CD4-positive, alpha-beta T cell treated with Interleukin-17A for 1 hour (primary cell): ENCODE measurements at places on chromosomes 16 and 17.

- DNase-seq = peak; percentile 72
Observed at GRCh38 chr17:1108765-1109605, 70.8 kb downstream of the ABR start.

DNA sequence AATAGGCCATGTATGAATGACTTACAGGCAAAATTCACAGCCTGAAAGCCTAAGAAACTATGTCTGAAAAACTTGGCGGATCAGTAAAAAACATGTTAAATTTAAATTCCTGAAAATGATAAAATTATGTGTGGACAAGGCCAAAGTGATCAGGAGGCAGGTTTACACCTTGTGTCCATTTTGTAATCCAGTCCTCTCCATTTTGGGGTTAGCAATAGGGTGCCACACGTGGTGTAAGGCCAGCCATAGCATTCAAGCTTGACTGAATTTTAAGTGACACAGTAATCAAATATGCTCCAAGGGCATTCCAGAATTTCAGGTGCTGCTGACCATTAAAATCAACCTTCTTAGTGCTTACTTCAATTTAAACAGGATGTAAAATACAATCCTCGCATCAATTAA, 2.7 kb downstream of the RNF43 start:
- no peak for DNase-seq

GRCh38 chr16:82360024-82360783, 190.2 kb upstream of the MPHOSPH6 start:
- no peak for DNase-seq

GRCh38 chr17:31510308-31511194, 119.1 kb downstream of the RAB11FIP4 start:
- peak; percentile 20 for DNase-seq

- no peak for DNase-seq
Observed at GRCh38 chr17:77446940-77447634, 306.3 kb downstream of the SEC14L1 start.

DNA sequence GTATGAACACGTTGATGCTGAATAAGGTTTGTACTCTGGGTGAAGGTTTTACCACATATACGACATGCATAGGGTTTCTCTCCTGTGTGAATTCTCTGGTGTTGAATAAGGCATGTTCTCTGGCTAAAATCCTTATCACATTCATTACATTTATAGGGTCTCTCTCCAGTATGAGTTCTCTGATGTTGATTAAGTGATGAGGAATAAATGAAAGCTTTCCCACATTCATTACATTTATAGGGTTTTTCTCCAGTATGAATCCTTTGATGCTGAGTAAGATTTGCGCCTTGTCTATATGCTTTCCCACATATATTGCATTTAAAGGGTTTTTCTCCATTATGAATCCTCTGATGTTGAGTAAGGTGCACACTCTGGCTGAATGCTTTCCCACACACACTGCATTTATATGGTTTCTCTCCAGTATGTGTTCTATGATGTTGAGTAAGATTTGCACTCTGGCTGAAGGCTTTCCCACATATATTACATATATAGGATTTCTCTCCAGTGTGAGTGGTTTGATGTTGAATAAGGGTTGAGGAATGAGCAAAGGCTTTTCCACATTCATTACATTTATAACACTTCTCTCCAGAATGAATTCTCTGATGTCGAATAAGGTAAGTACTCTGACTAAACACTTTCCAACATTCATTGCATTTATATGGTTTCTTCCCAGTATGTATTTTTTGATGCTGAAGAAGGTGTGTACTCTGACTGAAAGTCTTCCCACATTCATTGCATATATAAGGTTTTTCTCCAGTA, 16.9 kb downstream of the ZNF287 start:
- DNase-seq = no peak

DNA sequence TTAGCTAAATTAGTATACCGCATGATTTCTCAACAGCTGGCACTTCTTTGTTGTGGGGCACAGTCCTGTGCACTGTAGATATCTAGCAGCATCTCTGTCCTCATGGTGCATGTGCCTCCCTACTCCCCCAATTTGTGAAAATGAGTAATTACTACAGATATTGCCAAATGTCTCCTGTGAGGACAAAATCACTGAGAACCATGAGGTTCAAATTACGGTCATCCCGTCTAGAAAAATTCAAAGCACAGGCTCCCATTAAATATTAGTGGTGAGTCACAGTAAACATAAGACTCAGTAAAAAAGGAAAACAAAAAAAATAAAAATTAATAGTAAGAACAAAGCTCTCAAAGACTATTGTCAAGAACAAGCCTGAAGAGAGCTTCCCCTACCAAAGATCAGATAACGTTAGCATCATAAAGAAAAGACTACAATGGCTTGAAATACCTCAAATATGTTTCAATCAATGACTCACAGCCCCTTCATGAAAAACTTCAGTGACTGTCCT, 57.8 kb downstream of the STH start:
- DNase-seq = no peak

- DNase-seq = no peak
Observed at GRCh38 chr17:72614871-72615626, 477.4 kb downstream of the SLC39A11 start.

GRCh38 chr16:1030473-1030901, 42.1 kb upstream of the SSTR5 start:
- DNase-seq = no peak
